ENCODE measurements at places on chromosomes 4 and X.

DNA sequence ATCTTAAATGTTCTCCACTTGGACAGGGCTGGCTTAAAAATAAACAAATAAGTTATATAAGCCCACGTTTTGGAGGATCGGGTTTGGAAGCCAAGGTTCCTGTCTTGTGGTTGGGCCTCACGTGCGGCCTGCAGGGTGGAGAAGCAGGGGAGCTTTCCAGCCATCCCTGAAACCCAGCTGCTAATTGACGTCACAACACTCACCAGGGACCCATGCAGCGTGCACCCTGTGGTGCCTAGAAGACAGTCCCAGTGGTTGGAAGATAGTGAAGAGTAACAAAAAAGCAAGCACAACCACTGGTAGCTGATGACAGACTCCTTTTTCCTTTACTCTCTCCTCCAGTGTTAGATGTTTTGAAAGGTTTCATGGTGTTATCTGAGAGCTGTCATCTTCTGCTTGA, 142.0 kb upstream of the RBPJ start:
- DNase-seq, result peak; percentile 42

- no peak for DNase-seq
Observed at GRCh38 chr4:107541511-107541910, 178.5 kb downstream of the PAPSS1 start.

GRCh38 chrX:11437642-11438379, 144.6 kb downstream of the AMELX start:
- no peak for DNase-seq

DNA sequence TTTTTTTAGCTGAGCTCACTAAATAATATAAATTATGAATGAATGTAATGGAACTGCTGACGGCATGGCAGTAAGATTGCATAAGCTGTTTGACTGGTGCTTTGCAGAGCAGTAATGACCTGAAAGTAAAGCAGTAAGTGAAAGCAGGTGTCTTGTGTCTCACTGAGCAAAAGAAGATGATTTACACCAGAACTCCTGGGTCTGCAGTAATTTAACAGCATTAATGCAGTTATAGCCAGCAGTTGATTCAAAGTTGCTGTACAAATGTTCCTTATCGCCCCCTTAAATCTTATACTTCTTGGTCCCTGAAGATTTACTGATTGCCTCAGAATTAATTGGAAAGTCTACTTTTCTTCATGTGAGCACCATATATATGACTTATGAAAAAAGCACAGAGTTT, 187.7 kb downstream of the DCTD start:
- DNase-seq, result no peak

DNA sequence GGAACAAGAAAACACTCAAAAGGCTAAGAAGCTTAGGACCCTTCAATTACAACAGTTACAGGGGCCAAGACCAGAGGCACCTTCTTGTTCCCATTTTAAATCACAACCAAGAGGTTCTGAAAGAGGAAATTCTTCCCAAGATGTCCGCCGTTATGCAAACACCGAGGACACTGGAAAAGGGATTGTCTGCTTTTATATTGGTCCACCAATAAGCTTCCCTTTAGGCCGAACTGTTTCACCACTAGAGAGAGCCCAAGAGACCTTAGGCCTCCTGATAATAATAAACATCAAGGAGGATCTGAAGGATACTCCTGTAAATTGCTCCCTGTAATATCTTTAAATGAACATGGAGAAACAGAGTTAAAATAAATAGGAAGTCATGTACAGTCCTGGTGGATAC, 92.6 kb upstream of the NLRP2B start:
- no peak for DNase-seq

GRCh38 chr4:14862891-14863290, 139.4 kb upstream of the CPEB2 start:
- no peak for DNase-seq

DNA sequence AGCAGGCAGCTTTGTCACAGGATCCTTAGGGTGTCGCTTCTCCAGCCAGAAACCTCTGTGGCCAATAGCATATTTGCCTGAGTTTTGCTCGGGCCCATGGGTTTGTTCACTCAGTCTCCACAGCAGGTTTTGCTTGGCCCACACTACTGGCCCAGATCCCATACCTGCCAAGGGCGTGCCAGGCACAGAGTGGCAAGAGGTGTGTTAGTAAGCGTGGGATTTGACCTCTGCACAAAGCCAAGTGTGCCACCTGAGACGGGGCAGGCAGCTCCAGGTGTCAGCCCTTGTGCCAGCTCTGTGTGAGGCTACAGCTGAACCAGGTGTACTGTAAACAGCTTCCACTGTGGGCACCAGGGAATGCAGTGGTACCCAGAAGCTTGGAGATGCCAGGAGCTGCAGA, 2003.0 kb downstream of the C4orf33 start:
- DNase-seq, result no peak

GRCh38 chrX:101370888-101371504, 15.0 kb downstream of the BTK start:
- no peak for DNase-seq

DNA sequence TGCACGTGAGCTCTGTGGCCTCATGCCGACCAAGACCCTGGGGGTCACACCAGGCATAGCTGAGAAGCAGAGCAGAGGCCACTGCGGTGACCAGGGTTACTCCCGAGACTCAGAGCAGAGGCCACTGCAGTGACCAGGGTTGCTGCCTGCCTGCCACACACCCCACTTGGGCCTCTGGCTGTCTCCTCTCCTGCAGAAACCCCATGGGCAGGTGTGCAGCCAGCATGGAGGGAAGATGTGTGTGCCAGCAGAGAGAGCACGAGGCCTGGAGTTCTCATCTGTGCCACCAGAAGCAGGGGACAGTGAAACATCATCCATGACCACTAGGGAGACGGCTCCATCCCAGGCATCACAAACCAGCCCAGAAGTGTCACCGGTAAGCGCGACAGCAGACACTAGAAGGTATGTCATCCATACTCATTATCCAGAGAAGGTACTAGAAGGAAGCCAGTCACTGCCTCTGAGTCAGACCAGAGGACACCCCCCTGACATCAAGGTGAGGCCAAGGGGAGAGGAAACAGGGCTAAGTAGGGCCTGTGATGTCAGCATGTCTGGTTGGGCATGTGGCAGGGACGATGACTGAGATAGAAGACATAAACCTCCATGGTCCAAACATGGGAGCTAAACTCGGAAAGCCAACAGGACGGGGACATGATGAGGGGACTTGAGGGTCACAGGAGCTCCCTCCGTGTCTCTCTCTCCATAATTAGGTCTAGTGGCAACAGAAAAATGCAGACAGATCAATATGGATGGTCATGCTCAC, 24.2 kb upstream of the SPON2 start:
- DNase-seq, result no peak

DNA sequence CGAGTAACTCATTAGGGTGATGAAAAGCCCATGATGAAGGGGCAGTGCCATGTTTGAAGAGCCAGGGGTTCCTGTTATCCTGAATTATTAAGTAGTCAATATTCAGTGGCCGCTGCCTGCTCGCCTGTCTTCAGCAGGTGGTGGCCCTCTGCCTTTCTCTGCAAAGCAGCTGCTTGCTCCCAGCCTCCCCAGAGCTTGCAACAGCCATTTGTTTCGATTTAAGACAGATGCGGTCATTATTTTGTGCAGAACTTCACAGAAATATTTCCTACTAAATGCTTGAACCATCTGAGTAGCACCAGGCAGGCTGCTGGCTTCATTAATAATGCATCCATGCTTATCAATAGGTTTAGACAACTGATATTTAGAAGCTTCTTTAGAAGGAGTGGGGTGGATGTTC, 104.3 kb upstream of the TTC29 start:
- no peak for DNase-seq

DNA sequence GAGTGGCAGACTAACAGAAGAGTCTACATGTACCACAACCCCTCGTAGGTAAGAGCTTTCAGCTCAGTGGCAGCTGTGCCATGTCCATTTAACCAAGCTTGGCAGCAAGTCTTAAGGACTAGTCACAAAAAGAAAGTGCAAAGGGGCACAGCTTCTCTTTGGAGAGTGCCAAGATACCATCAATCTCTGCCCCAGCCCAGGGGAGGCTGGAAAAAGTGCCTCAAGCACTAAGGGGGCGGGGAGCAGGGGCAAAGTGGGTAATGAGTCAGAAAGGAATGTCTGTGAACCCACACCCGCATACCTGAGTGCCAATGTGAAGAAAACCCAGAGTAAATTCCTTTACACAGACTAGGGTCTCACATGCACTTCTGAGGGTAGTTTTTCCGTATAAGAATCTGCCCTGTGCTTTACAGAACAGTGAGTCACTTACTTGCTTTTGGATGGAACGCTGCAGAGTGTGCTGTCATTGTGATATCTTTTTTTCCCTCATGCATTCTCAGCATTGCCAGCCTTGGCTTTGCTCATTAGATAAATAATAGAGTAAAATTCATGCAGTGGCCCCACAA, 219.8 kb downstream of the ZNF674 start:
- peak; percentile 8 for DNase-seq

DNA sequence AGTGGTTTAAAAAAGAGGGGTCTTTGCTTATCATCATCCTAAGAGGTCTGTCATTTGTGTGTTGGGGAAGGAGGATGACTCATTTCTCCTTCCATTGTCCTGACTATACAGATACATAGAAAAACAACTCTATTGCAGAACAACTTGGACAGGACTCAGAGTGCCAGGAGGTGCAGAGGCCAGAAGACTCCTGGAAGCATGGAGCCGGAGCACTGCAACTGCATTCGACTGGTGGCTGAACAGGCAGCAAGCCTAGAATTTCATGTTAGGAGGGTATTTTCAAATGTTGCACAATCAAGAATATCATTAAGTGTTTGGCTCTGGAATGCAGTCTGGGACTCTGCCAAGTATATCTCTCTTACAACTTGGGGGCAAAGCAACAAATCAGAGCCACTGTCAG, 35.0 kb upstream of the MAML3 start:
- no peak for DNase-seq

- DNase-seq, result no peak
Observed at GRCh38 chr4:37599092-37599790, 86.9 kb downstream of the RELL1 start.

GRCh38 chr4:6095023-6095752, 77.0 kb upstream of the C4orf50 start:
- DNase-seq, result no peak

DNA sequence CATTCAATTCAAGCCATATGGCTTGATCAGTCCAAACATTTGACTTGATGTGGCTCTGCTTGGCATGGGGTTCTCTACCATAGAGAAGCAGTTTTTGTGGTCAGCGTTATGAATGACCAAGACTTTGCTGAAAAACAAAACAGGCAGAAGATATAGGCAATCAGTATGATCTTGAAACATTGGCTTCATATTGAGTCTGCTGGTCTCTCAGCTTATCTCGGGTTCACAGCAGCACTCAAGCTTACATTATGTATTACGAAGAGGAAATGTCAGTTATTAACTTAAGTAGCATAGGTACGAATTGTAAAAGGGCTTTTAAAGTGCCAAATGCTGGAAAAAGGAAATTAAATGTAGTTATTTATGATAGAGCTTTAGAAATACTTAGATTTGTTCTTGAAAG, 99.0 kb downstream of the AFF2 start:
- no peak for DNase-seq

DNA sequence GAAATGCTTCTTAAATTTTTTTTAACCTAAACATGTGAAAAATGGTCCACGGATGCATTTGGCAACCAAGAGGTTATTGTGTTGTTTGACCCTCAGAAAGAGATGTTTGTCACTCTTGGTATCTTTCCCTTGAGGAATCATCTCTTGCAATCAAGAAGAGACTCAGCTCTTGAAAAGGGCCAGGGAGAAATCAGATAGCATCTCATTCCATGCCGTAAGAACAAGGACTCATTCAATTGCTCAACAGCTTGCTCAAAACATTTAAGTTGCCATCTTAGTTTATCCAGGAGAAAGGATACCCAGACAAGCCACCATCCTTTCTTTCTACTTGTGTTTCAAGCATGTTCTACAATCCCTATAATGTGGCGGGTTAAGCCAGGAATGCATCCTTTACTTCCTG, 209.5 kb upstream of the LNX1 start:
- DNase-seq, result no peak

- no peak for DNase-seq
Observed at GRCh38 chr4:146981651-146982050, 36.0 kb upstream of the TTC29 start.

DNA sequence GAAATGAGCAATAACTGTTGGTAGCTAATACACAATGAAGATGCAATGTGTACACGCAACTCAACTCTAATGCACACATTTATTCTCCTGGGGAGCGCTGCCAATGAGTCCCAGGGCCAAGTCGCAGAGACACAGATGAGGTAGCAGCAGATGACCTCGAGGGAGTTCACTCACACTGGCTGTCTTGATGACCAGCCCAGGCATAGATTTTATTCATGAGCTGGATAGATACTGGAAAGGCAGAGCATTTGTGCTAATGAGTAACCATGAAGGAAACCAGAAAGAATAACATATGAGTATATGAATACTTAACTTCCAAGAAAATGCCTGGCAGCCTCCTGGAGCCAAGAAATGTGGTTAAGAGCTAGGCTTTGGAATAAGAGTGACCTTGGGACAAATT, 42.3 kb downstream of the RASL11B start:
- DNase-seq, result no peak

GRCh38 chrX:3326681-3327080, 19.8 kb downstream of the MXRA5 start:
- no peak for DNase-seq

DNA sequence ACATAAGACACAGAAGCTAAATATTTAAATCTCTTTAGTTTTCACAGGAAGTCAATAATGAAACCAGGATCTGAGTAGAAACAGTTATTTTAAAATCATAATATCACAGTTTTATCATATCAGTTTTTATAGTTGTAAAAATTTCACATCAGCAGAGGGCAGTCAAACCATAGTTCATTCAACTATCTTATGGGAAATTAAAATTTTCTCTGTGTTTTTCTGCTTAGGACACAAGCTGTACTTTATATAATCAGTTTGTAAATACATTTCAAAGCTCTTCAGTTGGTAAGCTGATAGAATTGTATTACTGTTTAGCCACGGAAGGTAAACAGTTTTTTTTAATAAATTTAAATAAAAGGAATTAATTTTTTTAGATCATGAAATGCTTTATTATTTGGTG, 204.8 kb upstream of the NUDT6 start:
- DNase-seq, result no peak

DNA sequence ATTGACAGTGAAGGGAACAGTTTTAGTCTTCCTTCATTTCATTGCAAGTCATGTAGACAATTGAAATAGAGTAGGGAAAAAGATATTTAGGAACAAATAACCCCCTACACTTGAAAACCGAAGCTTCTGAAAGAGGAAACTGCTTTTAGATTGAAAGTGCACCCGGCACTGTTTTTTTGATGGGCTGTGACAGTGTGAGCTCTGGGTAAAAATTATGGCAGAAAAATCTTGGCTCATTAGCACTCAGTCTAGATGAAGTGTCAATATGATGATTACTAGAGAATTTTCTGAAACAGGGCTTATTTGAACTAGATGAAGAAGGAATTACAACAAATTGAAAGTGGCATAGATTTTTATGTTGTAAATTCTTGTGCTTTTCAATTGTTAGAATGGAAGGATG, 1132.4 kb downstream of the RAPGEF2 start:
- DNase-seq, result no peak

- DNase-seq, result no peak
Observed at GRCh38 chrX:57104406-57104805, 16.9 kb downstream of the SPIN2B start.

Measured in CD4-positive, alpha-beta T cell (primary cell).